NCI-H146 (cell line): ENCODE measurements at places on chromosomes 13 and 19.

GRCh38 chr13:40615619-40616018 is 50.8 kb downstream of the FOXO1 start:
- DNase-seq: no peak

DNA sequence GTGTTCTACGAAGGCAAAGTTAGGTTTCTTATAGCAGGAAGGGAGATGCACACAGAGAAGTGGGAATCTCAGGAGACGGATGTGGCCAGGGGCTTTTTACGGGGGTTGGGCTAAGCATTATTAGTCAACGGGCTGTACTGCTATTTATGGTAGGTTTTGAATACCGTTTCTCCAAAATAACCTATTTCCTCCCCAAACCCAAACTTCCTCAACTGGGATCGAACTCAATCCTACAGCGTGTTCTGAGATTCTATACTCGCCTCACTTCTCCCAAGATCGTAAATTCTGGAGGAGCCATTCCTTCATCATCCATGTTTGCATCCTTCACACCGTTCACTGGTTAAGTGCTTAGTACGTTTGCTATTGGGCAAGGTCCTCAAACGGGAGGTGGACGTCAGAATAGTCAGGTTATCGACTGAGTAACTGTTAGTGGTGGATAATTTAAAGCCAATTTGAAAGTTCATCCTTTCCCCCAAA is 1.2 kb upstream of the TRIM13 start:
- DNase-seq: no peak

DNA sequence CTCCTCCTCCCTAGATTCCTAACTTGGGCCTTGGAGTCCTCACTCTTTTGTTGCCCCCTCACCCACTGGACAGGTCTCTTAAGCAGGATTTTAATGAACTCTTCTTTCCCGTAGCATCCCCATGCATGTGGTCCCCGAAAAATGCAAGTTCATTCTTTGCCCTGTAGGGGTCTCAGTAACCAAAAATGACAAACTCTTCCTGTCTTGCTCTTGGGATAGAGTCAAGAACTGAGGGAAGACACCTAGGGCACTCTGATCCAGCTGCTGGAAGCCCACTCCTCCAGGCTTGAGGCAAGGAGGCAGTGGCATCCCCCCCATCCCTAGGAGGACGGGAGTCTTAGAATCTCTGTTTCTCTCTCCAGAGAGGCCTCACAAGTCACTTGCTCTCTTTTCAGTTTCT is 987.0 kb downstream of the DIAPH3 start:
- peak; percentile 17 for DNase-seq

- DNase-seq: no peak
Measured at GRCh38 chr19:14168993-14169392, 32.6 kb upstream of the ASF1B start.

GRCh38 chr13:51453959-51454703 is 1.3 kb upstream of the INTS6 start:
- peak; percentile 59 for DNase-seq

GRCh38 chr13:99988529-99989275 is 7.1 kb downstream of the ZIC2 start:
- peak; percentile 84 for DNase-seq

- no peak for DNase-seq
Measured at GRCh38 chr13:50149214-50149613, 134.0 kb downstream of the KCNRG start.

DNA sequence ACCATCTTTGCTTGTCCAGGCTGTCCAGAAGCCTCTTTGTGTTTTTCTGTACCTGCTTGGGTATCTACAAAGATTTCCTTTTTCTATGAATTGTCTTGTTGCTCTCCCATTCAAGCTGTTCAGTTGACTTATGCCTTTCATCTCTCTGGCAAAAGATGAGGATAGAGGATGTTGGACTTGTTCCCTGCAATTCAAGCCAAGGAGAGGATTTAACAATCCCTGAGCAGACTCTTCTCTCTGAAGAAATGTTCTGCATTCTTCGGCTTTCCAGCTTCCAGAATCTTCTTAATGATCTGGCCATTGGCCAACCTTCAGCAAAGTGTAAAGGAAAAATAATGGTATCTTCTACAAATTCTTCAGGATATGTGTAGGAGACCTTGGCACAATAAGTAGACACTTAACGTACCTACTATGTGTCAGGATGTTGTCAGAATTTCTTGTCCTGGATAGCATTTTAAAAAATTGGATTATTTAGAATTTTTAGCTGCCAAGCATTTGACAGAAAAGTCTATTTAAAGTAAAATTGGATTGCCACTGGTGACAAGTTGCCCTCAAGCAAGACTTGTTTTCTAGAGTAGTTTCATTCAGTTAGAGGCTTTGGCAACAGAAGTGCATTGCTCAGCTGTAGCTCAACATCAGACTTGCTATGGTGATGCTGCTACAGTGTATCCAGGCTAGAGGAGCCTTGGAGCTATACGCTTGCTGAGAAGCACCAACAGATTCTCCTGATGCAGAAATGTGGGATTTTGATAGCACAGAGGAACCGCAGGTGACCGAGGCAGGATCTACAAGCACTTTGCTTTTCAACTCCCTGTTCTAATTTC is 455.7 kb downstream of the SUCLA2 start:
- DNase-seq: no peak

DNA sequence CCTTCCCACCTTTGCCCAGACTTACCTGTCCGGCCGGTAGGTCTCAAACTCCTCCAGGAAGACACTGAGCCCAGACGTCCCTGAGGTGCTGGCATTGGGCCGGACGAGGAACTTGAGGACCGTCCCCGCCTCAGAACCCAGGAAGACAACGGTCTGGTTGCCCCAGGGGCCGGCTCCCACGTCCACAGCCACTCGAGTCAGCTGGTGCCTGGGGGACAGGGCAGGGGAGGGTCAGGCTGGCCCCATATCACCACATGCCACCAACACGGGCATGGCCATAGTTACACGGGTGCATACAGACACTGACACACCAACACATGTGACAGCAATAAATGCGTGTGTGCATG is 8.4 kb upstream of the LRG1 start:
- no peak for DNase-seq

DNA sequence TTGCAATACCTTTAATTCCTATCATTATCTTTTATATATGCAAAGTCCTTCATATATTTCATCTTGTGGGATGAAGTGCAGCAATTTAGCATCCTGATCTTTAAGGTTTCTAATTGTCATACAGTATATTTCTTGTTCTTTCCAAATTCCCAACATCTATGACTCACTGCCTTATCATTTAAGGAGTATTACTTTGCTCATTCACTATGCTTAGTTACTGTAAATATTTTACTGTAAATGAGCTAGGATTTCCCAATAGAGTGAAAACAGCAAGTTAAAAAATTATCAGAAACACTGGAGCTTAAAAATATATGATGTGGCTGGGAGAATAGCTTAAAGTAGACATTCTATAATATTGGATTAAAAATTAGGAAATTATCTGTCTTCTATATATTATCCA is 69.9 kb downstream of the SLITRK6 start:
- DNase-seq: no peak

DNA sequence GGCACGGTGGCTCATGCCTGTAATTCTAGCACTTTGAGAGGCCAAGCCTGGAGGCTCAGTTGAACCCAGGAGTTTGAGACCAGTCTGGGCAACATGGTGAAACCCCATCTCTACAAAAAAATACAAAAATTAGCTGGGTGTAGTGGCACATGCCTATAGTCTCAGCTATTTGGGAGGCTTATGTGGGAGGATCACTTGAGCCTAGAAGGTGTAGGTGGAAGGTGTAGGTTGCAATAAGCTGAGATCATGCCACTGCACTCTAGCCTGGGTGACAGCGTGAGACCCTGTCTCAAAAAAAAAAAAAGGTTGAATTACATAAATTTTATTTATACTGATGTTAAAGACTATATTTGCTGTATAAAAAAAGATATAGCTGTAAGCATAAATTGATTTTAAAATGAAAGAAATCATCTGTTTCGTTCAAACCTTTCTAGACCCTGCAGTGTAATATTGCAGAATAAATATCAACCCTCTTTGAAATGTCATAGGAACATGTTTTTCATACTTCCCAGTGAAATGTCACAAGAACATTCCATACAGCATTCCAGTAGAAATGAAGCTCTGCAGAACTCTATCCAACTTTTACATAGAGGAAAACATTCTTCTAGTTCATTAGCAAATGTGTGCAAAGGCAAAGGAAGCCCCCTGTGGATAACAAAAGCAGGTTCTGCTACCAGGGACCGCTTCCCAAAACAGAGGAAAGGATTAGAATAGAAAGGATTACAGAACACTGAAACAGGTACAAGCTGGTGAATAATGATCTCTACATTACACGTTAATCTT is 76.0 kb downstream of the CAB39L start:
- no peak for DNase-seq

DNA sequence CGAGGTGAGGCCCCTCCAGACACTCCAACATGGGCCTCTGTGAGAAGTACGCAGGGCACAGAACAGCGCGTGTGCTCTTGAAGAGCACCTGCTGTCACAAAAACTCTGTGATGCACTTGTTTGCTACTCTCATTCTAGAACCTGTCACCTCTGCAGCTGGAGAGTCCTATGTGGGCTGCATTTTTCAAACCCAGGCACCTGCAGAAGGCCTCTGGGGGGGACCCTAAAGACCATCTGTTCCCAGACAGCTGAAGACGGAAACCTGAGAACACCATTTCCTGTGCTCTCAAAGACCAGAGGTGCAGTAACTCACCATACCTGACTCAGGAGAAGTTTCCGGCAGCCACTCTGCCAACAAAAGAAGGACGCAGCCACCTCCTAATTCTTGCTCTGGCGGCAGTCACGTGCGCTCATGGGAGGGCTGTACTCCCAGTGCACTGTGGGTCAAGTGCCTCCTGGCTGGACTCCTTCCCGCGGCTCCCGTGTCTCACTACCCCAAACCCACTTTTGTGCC is 28.1 kb downstream of the RANBP3 start:
- no peak for DNase-seq

- no peak for DNase-seq
Measured at GRCh38 chr13:101098873-101099272, 317.4 kb downstream of the NALCN start.

- DNase-seq: no peak
Measured at GRCh38 chr13:60661521-60661920, 264.5 kb downstream of the TDRD3 start.
